ENCODE measurements at places on chromosomes 2 and 18.

- DNase-seq, result no peak
Measured at GRCh38 chr18:51039138-51040112, 9.4 kb downstream of the SMAD4 start.

GRCh38 chr18:63421514-63421913, 762 bp downstream of the VPS4B start:
- no peak for DNase-seq

- DNase-seq, result no peak
Measured at GRCh38 chr2:169569948-169570347, 3.7 kb downstream of the FASTKD1 start.

DNA sequence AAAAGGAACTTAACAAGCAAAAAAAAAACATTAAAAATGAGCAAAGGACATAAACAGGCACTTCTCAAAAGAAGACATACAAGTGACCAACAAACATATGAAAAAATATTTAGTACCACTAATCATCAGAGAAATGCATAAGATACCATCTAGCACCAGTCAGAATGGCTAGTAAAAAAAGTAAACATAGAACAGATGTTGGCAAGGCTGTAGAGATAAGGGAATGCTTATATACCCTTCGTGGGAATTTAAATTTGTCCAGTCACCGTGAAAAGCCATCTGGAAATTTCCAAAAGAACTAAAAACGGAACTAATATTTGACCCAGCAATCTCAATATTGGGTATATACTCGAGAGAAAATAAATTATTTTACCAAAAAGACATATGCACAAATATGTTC, 1751.3 kb upstream of the LRRTM1 start:
- DNase-seq, result no peak

- no peak for DNase-seq
Measured at GRCh38 chr18:43590182-43590903, 313.1 kb upstream of the SYT4 start.

DNA sequence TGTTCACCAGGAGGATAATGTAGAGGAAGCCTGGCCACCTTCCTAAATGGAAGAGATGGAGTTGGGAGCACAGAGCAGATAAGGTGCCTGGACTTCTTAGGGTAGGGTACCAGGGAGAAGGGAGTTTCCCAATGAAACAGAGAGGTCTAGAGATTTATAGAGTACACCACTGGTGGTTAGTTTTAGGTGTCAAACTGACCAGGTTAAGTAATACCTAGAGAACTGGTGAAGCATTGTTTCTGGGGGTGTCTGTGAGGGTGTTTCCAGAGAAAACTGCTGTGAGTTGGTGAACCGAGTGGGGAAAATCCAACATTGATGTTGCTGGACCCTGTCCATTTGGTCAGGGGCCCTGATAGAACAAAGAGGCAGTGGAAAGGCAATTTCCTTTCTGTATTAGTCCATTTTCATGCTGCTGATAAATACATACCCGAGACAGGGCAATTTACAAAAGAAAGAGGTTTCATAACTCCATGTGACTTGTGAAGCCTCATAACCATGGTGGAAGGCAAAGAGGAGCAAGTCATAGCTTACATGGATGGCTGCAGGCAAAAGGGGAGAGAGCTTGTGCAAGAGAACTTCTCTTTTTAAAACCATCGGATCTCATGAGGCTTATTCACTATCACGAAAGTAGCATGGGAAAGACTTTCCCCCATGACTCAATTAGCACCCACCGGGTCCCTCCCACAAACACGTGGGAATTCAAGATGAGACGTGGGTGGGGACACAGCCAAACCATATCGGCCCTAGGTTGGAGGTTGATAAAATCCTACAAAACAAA, 260.8 kb downstream of the CBLN2 start:
- DNase-seq, result no peak

GRCh38 chr2:217614096-217614495, 388.7 kb downstream of the TNS1 start:
- no peak for DNase-seq

DNA sequence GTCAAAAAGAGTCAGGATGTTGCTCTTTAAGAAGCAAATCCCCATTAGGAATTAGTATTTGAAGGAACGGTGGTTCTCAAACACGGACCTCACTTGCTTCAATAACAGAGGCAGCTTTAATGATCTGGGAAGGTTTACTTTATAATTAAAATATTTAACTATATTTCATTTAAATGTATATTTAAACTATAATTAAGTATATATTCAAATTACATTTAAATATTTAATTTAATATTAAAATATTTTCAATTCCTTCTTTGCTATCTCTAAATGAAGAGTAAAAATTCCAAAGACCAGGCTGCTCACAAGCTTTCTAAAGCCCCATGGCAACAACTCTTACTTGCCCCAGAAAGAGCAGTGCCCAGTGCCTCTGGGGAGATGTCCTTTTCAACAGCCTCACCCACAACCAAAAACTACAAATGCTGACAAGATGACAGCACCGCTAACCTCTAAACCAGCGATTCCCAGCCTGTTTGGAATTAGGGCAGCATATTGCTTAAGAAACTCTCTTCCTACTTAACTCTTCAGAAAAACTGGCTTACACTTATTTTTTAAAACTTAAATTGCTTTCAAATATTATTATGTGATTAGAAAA, 62.9 kb upstream of the POU3F3 start:
- no peak for DNase-seq

DNA sequence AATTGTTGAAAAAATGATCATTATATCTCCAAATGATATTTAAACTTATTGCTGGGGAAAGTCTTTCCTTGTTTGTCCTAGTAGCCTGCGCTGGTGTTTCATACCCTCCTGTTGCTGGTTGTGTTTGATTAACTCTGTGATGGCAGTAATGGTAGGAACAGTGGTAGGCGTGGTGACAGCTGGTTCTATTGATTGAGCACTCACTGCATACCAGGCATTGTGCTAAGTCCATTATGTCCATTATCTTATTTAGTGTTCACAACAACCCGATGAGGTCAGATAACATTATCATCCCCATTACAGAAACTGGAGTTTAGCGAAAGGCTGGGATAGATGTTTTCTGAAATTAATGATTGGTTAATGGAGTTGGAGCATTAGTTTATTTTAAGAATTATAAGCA, 77.8 kb upstream of the STON1 start:
- peak; percentile 68 for DNase-seq

GRCh38 chr18:56086786-56087185, 498.8 kb upstream of the TCF4 start:
- no peak for DNase-seq

DNA sequence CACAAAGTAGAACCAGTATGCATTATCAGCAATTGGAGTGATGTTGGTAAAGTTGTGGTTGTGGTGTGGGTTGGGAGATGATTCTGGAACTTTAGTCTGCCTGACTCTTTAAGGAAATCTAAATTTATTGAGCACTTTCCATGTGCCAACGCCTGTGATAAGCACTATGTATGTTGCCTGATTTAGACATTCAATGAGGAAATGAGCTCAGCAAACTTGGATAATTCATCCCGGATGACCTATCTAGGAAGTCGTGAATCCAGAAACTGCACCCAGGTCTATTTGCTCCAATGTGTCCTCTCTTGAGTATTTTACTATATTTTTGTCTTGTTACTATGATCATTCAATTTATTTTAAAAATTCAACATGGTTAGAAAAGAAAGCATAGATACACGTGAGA, 400.8 kb upstream of the MMADHC start:
- DNase-seq, result no peak

GRCh38 chr2:23562143-23562542, 177.2 kb downstream of the KLHL29 start:
- no peak for DNase-seq

- no peak for DNase-seq
Measured at GRCh38 chr18:51279367-51279984, 82.0 kb upstream of the MEX3C start.

DNA sequence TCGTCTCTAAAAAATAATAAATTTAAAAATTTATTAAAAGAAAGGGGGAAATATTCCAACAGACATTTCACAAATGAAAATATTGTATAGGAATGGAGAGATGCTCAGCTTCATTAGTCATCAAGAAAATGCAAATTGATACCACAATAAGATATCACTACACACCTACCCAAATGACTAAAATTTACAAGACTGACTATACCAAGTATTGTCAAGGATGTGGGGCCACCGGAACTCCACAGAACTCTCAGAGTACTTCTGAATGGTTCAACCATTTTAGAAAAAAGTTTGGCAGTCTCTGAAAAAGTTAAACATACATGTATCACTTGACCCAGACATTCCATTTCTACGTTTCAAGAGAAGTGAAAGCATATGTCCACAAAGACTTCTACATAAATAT, 163.4 kb downstream of the EHBP1 start:
- no peak for DNase-seq

- no peak for DNase-seq
Measured at GRCh38 chr18:74834424-74835309, 237.0 kb downstream of the ZNF407 start.

GRCh38 chr18:35688757-35689156, 107.2 kb downstream of the GALNT1 start:
- no peak for DNase-seq

DNA sequence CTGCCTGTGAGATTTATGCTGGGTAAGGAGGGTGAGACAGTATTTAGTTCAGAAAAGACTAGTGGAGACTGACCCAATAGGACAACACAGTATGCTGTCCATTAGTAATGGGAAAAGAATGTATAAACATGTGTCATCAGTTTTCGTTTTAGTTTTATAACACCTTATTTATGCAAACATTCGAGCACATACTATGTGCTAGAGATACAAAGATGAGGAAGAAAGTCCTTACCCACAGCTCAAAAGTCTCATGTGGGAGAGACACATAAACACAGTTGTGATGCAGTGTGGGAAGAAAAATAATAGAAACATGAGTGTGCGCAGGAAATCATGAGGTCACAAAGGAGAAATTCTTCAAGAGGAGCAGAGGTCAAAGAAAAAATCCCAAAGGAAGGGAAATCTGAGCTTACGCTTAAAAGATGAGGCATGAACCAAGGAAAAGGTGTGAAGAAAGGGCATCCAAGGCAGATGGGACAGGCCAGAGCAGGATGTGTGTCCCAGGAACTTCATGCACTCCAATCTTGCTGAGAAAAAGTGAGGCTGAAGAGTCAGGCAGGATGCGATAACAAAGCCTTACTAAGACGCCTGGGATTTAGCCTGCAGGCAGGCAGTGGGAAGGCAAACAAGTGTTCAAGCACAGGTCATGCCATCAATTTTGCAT, 8.1 kb downstream of the METTL21A start:
- DNase-seq, result no peak

DNA sequence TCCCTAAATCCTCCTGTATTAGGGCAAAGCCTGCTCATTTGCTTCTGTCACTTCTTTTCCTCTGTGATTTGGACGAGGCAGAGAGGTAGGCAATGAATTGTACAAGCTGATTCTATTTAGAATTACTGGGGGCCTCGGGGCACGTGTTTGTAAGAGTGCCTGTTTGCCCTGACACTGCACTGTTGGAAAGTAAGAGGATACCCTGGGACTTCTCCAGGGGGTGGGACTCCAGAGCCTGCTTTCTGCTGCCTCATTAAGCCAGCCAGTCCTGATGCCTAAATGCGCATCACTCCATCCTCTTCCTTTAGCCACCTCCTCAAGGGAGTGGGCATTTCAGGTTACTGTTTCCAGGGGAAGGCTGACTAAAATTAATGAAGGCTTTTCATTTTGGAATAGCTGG, 134.3 kb downstream of the TDRD15 start:
- DNase-seq, result no peak

GRCh38 chr2:43171789-43172188, 54.6 kb downstream of the ZFP36L2 start:
- peak; percentile 13 for DNase-seq

GRCh38 chr18:48394176-48394575, 15.0 kb downstream of the ZBTB7C start:
- DNase-seq, result no peak

- no peak for DNase-seq
Measured at GRCh38 chr2:238855299-238855698, 7.4 kb downstream of the TWIST2 start.

DNA sequence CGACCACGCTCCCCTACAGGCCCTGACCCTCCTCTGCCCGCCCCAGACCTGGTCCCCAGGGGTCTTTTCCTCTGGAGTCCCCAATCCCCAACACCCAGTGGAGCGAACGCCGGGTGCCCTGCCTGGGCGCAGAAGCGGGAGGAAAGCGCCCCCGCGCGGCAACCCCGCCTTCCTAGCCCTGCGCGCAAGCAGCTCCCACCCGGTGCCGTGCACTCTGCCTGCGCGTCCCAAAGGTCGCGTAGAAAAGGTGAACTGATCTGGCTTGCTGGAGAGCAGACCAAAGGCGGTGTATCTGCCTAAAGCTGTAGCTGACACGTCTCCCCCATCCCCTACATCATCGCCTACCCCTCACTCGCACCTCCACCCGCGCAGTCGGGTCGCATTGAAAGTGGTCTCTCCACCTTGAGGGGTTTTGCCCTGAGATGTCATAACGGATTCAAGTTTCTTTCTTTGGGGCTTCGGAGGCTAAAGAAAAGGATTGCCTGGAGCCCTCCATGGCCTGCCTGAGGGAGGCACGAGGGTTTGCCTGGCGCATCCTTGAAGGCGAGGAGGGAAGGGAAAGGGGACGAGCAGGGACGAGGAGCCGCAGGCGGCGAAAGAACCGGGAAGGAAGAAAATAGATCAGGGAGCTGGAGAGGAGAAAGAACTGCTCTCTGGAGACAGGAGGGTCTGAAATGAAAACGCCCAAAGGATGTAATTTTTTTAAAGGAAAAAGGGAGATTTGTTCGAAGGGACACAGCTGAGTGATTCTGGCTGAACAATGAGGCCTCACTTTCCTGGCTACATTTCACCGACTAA, 5.8 kb downstream of the GAD1 start:
- DNase-seq, result no peak

DNA sequence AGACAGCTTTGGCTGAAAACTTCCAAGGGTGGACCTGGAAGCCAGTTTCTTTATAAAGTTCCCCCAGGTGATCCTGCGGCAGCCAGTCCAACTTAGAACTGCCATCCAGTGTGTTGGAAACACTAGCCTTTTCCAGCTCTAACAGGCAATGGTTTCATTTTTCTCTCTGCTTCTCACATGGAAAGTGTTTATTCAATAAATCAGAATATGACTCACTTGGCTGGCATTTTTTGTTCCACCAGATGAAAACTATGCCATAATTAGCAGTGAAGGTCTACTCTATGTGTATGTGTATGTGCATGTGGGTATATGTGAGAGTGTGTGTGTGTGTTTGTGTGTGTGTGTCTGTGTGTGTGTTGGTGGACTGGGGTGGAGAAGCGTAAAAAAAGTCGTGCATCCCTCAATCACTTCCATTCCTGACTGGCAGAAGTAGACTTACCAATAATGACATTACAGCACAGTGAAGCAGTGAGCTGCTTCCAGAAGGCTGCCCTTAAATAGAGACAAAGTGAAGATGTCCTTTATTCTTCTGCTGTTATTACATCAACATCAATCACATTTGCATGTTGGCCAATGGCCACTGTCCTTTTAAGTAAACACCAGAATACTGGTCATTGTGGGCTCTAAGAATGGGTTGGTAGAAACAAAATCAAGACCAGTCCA, 90.9 kb upstream of the SETBP1 start:
- no peak for DNase-seq

DNA sequence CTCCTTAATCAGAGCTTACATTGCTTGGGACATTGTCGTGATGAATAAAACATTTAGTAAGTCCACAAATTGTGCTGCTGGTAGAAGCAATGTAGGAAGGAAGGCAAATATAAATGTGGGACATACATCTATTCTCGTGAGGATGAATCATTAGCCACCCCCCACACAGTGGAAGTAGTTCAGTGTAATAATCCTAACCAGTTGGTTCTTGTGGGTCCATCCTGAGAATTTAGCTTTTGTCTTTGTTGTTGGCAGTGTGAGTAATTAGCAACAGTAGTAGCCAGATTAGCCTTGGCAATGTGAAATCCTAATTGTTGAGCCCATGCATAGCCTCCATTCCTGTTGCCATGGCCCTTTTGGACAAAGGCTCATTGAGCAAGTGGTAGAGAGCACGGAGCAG, 532.1 kb downstream of the FBXO15 start:
- no peak for DNase-seq

- DNase-seq, result no peak
Measured at GRCh38 chr2:219648176-219648575, 20.7 kb downstream of the SLC4A3 start.

Measured in COR-L47 (cell line).